ENCODE measurements at places on chromosomes 13 and 19.

GRCh38 chr13:41500511-41500910 is 43.2 kb downstream of the RGCC start:
- DNase-seq: no peak

- DNase-seq: no peak
Observed at GRCh38 chr19:17259118-17259780, 5.3 kb downstream of the USHBP1 start.

DNA sequence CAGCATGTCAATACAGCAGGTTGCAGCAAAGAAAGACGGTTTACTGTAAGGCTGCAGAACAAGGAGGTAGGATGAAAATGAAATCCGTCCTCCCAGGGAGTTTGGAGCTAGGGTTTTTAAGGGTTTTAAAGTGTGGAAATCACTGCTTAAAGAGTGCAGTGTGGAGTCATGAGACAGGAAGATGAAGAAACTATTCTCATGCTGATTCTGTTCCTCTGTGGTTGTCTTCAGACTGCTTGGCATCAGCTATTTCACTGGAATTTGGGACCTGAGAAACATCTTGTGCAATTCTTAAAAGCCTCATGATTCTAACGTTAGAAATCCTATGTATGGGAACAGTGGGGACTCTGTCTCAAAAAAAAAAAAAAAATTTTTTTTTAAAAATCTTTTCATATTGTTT is 11.4 kb downstream of the ZNF331 start:
- DNase-seq: no peak

DNA sequence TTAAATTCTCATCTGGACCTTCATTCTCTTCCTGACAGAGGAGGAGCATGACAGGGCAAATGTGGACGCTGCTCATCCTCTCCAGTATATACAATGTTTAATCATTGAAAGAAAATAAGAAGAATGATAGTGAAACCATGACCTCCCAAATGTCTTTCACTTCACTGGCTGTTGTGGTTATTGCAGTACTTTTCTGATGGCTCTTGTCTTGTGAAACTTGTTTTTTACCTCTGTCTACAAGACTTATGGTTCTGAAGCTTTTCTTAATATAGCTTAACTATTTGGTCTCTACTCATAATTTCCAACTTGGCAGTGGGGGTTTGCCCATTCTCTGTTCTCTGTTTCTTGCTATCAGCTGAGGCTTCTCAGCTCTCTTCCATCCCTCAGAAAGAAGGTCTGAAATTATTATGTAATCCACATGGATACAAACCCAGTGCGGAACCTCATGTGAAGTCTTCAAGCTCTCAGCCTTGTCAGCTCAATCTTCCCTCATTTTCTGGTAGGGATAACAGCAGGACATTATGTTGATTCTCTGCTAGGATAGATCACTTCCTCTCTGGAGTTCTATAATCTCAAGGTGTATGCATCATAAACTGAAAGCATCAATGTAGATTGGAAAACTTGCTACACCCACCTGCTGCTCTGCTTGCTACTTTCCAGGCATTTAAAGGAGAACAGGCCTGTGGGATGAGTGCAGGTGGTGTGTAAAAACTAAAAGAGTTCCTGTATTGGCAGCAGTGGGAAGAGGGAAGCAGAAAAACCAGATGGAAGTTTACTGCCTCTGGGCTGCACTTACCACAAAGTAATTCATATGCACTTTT is 250.3 kb upstream of the HTR2A start:
- no peak for DNase-seq

- DNase-seq: no peak
Observed at GRCh38 chr13:70945506-70945905, 837.3 kb upstream of the KLHL1 start.

- no peak for DNase-seq
Observed at GRCh38 chr19:16290692-16291091, 33.9 kb upstream of the KLF2 start.

GRCh38 chr19:51119101-51119500 is 5.6 kb upstream of the SIGLEC9 start:
- no peak for DNase-seq

- no peak for DNase-seq
Observed at GRCh38 chr13:77480066-77480465, 55.4 kb upstream of the SCEL start.

DNA sequence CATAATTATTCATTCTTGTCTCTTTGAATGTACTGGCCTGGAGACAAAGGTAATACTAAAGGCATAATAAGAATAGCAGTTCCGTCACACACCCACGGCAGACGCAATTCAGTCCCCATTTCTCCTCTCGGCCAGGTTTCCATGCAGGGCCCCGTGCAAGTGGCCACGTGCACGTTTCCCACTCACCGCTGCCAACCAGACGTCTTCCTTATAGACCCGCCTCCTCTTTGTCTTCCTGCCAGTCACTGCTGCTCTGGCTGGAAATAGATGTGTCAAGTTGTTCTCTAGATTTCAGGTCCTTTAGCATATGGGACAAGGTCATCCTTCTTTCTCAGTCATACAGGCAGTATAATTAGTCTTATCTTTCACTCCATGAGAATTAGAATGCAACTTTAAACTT is 204.3 kb downstream of the SUCLA2 start:
- DNase-seq: no peak

GRCh38 chr13:108328848-108329247 is 59.3 kb downstream of the TNFSF13B start:
- no peak for DNase-seq

DNA sequence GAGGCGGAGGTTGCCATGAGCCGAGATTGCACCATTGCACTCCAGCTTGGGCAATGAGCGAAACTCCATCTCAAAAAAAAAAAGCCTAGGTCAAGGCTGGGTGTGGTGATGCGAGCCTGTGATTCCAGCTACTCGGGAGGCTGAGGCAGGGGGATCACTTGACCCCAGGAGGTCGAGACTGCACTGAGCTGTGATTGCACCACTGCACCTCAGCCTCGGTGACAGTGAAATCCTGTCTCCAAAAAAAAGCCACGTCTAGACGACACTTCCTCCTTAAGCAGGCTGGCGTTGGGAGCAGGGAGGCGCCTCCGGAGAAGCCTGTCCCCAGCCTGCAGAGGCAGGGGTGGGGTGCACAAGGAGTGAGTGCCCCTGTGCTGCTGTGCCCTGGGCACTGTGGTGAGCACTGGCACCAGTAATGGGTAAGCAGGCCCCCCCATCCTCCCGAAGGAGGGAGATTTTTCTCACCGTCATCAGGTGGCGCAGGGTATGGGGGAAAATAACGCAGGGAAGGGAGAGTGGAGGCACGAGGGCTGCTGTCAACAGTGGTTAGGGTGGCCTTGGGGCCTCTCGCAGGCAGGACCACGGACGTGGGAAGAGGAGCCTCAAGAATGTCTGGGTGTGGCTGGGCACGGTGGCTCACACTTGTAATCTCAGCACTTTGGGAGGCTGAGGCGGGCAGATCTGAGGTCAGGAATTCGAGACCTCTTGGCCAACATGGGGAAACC is 706 bp downstream of the P2RY11 start:
- no peak for DNase-seq

- no peak for DNase-seq
Observed at GRCh38 chr13:54165581-54166215, 1137.1 kb downstream of the OLFM4 start.

GRCh38 chr19:18265582-18265981 is 8.7 kb downstream of the IQCN start:
- no peak for DNase-seq

DNA sequence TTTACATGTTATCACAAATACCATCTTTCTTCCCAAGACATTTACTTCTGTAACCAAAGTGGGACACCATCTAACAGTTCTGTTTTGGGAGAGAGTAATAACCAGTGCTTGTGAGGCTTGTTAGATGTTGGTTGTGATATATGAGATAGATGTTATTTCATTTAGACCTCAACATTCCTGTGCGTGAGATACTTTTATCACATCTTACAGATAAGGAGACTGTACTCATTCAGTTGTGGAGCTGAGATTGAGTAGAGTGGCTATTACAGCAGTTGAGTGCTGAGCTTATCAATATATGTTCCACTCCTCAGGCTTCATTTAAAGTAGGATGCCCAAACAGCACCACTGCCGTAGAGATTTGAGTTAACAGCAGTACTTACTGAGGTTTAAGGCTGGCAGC is 43.1 kb downstream of the USPL1 start:
- DNase-seq: no peak

DNA sequence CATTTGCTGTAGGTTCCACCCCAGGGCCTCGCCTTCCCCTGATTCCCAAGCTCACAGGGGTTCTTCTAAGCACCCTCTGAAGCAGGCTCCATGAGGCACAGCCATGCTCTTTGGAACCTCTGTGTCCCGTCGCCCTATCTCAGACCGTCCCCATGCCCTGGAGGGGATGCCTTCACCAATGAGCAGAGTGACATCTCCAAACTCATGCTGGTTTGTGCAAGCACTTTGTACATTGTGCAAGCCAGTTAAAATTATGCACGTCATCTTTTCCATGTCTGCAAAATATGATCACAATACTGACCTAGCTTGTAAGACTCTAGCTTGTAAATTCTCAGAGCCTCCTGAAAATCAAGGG is 46.5 kb upstream of the RAP2A start:
- no peak for DNase-seq

GRCh38 chr13:45219938-45220375 is 19.1 kb upstream of the KCTD4 start:
- no peak for DNase-seq

GRCh38 chr13:33058776-33059327 is 42.6 kb downstream of the KL start:
- no peak for DNase-seq

DNA sequence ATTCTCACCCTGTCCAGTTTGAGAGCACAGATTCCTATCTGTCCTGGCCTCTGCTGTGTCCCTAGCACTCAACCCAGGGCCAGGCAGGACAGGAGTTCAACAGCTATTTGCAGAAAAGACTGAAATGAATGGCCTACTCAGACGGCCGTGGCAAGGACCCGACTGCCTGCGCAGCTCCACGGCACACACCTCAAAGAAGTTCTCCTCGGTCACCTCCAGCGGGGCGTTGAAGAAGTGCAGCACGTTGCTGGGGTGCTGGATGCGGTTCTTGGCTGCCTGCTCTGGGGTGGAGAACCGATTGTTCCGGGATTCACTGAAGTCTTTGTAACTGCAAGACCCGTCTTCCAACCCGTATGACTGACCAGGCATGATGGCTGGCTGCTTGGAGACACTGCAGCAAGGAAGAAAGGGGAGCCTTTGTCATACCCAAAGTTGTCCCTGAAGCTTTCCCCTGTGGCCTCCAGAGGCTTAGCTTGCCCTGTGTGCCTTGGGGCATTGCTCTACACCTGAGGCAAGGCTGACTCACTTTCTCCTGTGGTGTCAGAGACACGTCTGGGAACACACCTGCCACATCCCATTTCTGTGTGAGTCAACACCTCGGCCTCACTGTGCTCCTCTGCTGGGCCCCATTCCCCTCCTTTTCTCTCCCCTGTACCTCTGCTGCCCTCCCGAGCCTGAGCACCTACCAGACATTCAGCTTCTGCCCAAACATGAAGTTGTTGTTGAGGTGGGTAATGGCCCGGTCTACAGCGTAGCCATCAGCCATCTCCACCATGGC is 6.8 kb upstream of the ECH1 start:
- no peak for DNase-seq

DNA sequence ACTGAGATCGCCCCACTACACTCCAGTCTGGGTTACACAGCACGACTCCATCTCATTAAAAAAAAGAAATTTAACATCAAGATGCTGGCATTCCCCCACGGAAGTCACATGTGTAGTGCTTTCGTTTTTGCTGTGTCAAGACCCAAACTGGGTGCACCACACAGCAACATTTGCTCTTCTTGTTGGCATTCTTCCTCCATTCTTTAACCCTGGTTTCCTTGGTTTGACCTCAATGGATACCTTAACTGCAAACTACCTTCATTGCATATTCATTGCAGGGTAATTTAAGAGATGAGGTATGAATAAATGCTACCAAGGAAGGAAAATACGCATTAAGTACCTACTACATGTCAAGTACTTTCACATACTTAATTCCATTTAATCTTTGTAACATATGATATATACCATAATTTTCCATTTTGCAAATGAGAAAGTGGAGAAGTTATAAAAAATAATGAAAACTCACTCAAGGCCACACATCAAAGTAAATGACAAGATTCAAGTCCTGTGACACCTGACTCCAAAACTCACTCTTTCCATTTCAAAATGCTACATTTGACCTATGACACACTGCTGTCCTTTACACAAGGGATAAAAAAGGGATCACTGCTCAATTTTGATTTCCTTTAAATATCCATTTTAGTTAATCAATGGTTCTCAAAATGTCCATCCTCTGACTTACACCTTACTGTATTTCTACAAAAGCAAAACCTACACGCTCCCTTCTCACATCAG is 59.2 kb downstream of the STK24 start:
- no peak for DNase-seq

DNA sequence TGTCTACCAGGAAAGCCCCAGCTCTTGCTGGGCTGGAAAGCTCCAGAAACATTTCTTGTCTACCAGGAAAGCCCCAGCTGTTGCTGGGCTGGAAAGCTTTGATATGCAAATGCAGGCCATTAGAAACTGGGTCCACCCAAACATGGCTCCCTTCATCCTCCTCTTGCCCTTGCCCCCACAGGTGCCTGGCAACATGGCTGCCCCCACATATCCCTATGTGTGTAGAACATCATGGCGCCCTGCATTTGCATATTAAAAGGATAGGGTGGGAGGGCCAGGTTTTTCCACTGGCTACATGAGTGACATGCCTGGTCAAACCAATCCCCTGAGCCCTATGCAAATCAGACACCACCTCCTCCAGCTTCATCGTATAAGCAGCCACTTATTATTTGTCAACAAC is 455.4 kb upstream of the ARGLU1 start:
- DNase-seq: no peak

DNA sequence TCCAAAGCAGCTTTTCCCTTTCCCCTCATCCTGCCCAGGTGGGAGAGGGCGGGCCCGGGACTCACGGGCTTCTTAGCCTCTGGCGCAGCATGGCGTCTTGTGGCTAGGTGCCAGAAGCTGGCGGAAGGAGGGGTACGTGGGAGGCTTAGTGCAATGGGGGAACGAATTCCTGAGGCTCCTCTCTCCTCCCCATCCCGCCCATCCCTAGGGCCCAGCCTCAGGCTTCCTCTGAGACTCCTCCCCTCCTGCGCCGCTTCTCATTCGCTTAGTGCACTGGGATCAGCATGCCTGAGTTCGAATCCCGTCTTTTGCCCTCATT is 297.8 kb downstream of the ZNF536 start:
- no peak for DNase-seq

GRCh38 chr13:28012896-28013295 is 24.4 kb upstream of the URAD start:
- DNase-seq: no peak

GRCh38 chr19:16595097-16595496 is 22.9 kb upstream of the SLC35E1 start:
- no peak for DNase-seq

Measured in liver (tissue), 10 donors.